ENCODE measurements at places on chromosomes 2 and 18.

DNA sequence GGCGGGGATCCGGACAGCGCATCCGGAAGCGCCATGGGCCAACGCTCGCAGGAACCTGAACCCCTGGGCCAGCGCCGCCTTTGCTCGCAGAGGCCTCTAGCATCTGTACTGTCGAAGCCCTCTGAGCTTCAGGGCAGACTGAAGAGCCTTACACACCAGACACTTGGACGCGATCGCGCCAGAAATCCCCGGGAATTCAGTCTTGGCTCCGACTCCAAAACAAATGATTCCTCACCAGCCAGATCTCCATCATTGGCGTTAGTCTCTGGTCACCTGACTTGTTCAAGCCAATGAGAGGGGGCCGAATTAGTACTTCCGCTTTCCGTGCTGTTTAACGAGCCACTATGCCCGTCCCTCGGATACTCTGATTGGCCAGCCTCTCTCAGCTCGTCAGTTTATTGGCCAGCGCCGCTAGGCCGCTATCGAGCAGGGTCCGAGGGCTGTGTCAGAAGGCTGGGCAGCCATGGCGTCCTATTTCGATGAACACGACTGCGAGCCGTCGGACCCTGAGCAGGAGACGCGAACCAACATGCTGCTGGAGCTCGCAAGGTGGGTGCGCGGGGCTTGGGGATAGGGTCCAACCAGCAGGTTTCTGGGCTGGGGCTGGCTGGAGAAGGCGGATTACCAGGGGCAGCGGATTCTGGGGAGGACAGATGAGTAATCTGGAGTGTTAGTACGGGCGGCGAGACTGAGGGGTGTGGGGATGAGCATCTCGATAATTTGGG is at the start of gene RNF181:
TSS of gene RNF181 (plus strand) at position 445 of the 725 bp plus-strand sequence. CDS start at position 464, 19 bp downstream.
- DNase-seq = peak; percentile 99

- DNase-seq = no peak
Observed at GRCh38 chr2:170026361-170026760, 151.6 kb upstream of the MYO3B start.

DNA sequence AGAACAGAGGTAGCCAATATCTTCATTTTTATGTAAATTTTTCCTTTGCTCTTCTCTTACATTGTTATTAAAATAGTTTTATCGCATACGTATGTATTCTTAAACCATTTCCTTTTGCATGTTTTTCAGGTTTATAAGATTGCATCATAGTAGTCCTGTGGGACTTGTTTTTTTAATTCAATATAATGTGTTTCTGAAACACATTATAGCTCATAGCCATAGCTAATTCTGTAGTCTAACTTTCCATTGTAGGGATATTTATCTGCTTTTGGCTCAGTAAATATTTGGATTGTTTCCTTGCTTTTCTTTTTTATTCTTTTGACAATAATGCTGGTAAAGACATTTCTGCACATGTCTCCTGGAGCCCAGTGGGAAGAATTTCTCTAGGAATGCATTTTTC is 484.3 kb downstream of the PTPRM start:
- no peak for DNase-seq

DNA sequence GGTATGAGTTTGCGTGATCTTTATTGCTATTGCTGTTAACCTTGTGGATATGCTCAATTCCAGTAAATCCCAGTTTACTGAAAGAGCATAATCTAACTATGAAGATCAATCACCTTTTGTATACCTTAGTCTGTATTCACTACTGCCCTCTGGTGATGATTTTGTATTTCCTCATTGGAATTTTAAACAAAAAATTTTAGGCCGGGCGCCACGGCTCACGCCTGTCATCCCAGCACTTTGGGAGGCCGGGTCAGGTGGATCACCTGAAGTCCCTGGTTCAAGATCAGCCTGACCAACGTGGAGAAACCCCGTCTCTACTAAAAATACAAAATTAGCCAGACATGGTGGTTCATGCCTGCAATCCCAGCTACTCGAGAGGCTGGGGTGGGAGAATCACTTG is 5.1 kb downstream of the COMMD1 start:
- peak; percentile 18 for DNase-seq

GRCh38 chr18:22871809-22872525 is 61.2 kb upstream of the RBBP8 start:
- no peak for DNase-seq

DNA sequence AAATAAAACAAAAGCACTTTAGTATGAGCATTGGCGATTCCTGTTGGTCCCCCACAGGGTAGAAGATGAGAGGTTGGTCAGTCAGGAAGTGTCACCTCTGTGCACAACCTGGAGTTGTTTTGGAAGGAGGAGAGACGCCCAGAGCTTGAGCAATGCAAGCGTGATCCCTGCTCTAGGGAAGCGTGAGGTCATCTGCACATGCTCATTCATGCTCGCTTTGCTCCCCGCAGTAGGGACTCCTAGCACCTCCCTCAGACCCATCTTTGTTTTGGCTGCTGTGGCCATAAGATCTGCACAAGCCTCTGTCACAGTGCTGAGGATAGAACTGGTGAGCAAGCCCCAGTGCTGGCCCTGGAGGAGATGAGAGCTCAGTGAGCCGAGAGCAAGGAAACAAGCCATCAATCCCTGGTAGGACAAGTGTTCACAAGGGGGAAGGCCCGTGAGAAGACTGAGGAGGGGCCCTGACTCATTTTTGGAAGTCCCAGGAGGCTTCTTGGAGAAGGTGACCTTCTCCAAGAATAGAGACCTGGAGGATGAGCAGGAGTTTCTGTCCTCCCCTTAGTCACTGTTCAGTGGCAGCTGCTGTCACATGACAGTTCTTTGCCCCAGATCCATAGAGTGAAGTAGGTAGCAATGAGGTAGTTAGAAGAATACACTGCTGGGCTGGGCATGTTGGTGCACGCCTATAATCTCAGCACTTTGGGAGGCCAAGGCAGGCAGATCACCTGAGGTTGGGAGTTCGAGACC is 13.3 kb upstream of the ATP8B1 start:
- no peak for DNase-seq

- DNase-seq = no peak
Observed at GRCh38 chr2:21072477-21073242, 28.8 kb upstream of the APOB start.

DNA sequence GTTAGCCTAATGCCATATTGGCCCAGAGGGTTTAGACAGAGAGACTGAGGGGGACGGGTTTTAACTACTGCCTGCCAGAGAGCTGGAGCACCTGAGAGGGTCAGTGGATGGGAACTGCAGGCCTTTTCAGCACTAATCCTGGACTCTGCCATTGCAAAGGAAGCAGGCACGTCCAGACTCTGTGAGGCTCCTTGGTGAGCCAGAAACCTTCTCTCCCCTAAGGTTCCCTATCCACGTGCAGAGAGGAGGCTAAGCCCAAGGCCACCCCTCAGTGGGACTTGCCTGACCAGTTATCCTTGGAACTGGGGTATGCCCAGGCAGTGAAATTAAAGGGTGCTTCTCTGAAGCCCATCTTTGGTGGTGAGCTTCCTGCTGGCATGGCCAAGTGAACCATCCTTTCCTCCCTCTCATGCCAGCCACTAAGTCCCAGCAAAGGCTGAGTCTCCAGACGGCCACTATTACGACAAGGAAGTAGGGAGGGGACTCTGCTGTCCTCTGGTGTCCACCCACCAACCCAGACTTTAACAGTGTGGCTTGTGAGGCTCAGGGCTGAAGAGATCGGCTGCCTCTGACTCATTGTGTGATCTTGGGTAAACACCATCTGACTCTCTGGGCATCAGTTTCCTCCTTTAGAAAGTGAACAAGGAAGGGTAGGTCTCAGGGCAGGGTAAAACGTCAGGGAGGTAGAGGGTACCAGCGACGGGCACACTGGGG is 3.9 kb upstream of the MLPH start:
- no peak for DNase-seq

- no peak for DNase-seq
Observed at GRCh38 chr2:143435131-143435530, 305.9 kb downstream of the ARHGAP15 start.

GRCh38 chr2:121483021-121483420 is 47.7 kb upstream of the RNU4ATAC start:
- DNase-seq = no peak

DNA sequence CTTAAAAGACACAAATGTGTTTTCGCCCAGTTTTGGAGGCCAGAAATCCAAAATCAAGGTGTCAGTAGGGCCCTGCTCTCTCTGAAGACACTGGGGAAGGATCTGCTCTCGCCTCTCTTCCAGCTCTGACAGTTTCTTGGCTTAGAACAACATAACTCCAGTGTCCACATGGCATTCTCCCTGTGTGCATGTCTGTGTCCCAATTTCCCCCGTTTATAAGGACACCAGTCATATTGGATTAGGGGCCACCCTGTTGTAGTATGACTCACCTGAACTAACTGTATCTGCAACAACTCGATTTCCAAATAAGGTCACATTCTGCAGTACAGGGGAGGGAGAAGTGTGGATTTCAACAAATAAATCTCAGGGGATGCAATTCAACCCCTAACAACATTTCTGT is 263.2 kb downstream of the SS18 start:
- DNase-seq = no peak

- no peak for DNase-seq
Observed at GRCh38 chr2:171102802-171103201, 57.9 kb downstream of the TLK1 start.

Data from Kasumi-1 (cell line).